ENCODE measurements at places on chromosomes 2 and 18.

GRCh38 chr2:135986507-135986906, 1.1 kb upstream of the DARS1 start:
- DNase-seq = no peak

- no peak for DNase-seq
Measured at GRCh38 chr2:2688254-2688653, 357.2 kb upstream of the MYT1L start.

DNA sequence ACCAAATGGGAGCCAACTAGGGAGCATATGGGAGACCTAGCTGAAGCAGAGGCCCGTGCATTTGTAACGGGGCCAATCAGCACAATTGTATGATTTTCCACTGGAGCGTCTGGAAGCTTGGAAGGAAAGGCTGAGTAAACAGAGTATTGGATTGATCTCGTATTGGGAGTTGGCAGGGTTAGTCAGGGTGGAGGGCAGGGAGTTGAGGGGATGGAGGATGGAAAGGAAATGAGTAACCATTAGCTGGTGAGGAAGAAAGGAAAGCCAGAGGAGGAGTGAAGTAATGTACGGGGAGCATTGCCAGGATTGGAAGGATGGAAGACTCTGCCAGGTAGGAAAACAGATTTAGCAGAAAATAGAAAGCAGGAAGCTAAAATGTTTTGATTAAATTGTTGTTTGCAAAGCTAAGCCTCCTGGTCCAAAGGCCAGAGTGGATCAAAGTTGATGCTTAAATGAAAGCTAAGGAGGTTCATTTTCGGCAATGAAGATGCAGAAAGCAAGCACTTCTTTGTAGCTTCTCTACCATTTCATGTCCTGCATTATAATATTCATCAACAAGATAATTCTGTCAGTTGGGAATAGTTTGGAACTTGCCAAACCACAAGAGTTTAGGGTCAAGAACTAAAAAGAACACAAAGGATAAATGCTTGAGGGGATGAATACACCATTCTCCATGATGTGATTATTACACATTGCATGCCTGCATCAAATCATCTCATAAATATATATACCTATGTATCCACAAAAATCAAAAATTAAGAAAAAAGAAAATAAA, 75.6 kb upstream of the TTN start:
- no peak for DNase-seq

DNA sequence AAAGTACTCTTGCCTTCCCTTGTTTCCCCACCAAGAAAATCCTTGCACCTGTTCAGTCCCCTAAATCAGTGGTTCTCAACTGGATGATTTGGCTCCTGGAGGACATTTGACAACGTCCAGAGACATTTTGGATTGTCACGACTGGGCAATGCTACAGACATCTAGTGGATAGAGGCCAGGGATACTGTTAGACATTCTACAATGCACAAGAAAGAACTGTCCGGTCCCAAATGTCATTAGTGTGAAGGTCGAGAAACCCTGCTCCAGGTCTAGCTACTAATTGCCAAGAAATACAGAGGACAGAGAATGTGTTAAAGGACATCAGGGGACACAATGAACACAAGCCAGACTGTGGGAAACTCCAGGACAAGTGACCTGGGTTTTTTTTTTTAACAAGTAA, 60.0 kb downstream of the LRP2 start:
- no peak for DNase-seq

GRCh38 chr2:114219456-114219855, 223.0 kb upstream of the DPP10 start:
- DNase-seq = no peak

- DNase-seq = no peak
Measured at GRCh38 chr2:60531701-60532133, 21.7 kb downstream of the BCL11A start.

GRCh38 chr2:98503481-98504105, 58.9 kb downstream of the INPP4A start:
- DNase-seq = no peak

GRCh38 chr2:10544252-10544651, 96.1 kb upstream of the ODC1 start:
- no peak for DNase-seq

GRCh38 chr2:212905640-212906201, 245.7 kb downstream of the IKZF2 start:
- DNase-seq = no peak

DNA sequence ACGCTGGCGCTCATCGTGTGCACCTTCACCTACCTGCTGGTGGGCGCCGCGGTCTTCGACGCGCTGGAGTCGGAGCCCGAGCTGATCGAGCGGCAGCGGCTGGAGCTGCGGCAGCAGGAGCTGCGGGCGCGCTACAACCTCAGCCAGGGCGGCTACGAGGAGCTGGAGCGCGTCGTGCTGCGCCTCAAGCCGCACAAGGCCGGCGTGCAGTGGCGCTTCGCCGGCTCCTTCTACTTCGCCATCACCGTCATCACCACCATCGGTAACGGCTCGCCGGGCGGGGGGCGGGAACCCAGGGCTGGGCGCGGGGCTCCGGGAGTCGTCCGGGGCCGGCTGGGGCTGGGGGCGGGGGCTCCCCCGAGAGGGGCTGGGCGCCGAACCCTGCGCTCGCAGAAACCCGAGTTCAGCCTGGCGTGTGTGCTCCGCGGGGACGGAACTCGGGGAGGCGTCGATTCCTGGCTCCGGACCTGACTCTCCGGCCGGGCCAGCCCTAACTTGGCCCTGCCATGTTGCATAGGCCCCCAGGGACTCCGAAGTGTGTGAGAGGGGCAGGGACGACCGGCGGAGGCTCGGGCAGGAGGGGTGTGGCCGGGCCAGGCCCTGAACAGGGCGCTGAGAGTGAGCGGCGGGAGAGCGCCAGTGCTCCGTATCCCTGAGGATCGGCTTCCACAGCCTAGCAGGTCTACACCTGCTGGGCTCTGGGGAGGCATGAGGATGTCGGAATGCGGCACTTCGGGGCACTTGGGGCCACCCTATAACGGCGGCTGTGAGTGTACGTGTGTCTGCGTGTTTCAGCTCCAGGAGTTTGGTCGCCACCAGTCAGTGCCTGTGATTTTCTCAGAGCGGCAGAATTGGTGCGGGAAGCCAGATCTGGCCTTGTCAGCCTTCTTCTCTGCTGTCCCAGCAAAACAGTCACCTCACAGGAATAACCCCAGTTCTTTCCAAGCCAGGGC, 651 bp downstream of the KCNK3 start:
- DNase-seq = peak; percentile 65

GRCh38 chr2:191946471-191947182, 99.7 kb upstream of the CAVIN2 start:
- DNase-seq = no peak

- DNase-seq = no peak
Measured at GRCh38 chr2:217940261-217941220, 62.3 kb downstream of the TNS1 start.

- no peak for DNase-seq
Measured at GRCh38 chr2:190693533-190694232, 44.8 kb downstream of the NAB1 start.

GRCh38 chr2:43115881-43116280, 110.5 kb downstream of the ZFP36L2 start:
- DNase-seq = no peak

DNA sequence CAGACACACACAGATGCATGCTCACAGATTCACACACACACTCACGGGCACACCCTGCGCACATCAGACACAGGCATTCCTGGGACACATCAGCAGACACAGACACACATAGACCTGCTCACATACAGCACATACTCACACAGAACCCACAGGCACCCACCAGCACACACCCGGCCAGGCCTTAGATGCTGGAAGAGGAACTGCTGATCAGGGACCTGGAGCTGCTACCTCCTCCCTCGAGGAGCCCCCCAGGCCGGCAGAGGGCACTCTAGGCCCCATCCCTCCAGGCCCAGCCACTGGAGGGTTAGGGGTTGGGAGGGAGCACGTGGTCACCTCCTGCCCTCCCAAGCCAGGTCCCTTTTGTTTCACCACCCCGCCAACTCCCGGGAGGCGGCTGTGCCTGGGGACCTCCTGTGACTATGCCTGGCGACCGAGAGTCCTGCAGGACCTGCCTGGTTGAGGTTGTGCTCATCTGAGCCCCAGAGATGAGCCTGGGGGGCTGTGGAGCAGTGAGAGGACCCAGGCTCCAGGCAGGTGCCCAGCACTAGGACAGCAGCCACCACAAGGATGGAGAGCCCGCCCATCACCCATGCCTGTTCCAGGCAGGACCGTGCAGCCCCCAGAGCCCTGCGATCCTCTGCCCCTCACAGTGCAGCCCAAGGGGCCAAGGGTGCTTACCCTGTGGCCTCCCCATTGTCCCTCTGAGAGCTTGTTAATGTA, 21.0 kb upstream of the PTMA start:
- no peak for DNase-seq

DNA sequence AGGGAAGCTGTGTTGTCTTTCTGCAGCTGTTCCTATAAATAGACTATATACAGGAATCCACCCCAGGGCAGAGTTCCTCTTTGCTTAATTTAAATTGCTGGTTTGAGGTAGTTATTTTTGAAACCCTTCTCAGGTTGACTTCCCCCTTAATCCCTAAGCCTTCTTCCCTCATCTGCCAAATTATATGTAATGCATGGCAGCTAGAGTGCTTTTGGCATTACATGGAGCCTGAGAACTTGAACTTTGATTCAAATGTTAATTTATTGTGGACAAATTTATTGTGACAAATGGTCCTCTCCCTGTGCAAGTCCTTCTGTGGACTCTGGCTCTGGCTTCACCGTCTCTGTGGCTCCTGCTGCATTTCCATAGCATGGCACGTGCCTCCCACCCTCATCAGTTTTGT, 29.2 kb downstream of the MYO1B start:
- no peak for DNase-seq

DNA sequence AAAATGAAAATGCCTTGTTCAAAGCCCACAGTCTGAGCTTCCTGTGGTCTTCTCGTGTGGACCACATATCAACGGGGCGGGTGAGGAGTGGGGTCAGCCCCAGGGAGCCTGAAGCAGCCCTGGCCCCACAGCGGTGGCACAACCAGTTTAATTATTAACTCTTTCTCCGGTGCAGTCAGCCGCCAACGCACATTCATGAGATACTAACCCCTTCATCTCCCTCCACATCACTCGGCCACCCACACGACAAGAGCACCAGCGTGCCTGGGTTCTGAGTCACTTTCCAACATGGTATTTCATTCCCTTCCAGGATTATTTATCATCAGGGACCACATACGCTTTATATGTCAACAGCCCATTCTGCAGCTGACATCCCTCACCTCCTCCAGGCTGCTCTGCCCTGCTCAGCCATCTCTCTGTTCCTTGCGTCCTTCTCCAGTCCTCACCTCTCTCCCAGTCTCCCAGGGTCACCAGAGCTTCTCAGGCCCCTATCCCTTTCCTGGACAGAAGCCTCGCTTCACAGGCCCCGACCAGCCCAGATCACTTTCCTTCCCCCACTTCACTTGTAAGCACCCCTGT, 48.0 kb upstream of the ID2 start:
- DNase-seq = no peak

GRCh38 chr18:48137374-48138081, 207.1 kb upstream of the SMAD2 start:
- DNase-seq = peak; percentile 27

DNA sequence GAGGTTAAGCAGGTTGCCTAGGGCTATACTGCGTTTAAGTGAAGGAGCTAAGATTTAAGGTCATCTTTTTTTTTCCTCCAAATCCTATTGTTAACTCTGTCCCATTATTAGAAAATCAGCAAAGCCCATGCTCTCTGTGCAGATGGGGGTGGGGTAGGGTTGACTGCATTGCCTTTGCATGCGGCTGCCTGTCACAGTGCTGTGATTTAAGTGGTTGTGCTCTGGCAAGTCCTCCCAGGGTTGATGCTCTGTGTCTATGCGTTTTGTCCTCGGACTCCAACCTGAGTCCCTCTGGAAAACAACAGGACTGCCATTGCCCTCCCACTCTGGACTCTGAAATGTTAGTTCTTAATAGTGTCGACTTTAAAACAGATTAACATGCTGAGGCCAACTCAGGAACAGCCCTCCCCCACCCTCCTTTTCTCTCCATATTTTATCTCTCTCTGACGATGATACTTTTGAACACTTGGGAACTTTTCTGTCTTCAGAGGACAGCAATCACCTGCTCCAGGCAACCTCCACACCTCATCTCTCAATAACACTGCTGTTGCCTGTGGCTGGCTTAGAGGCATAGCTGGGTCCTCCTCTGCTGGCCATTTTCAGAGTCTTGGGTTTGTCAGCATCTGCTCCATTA, 5.8 kb downstream of the FHOD3 start:
- DNase-seq = no peak

- DNase-seq = no peak
Measured at GRCh38 chr18:74975001-74975400, 233.9 kb downstream of the PTGR3 start.

All from NCI-H1105 treated with DMSO at 0.1 percent for 48 hours (cell line).